ENCODE measurements at places on chromosomes 1 and 21. TPM values are rescaled to one million over a fixed set of nuclear protein-coding genes. Genes with fewer than 3 reads are reported as not detected.

Gene SHE
- total RNA-seq: 15.6 TPM

Gene PGLYRP4
- not detected for total RNA-seq

Gene GSTM5
- total RNA-seq: 6.6 TPM

Gene CNR2
- not detected for total RNA-seq

Gene AMY1C
- total RNA-seq: not detected

Gene SLAMF6
- total RNA-seq: 3.1 TPM

Gene TTC4
- total RNA-seq: 19.6 TPM

Gene FLG
- total RNA-seq: not detected

Gene TRAF3IP3
- 9.0 TPM for total RNA-seq

DNA sequence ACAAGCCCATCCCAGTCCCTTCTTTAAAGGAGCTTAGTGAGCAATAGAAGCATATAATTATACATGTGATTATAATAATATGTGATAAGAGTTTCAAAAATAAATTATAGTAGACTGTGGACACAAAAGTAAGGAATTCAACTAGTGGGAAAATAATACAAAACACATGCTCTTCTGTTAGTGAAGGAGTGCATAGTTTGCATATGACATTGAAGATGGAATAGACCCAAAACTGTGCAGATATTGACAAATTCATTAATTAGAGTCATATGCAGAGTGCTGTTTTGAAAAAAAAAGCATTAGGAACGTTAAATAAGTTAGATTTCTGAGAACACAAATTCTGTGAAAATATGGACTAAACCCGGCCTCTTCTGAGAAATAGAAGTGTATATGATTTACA lies 278.8 kb downstream of the ASTN1 start:
- DNase-seq: no peak

- no peak for DNase-seq
Observed at GRCh38 chr1:29456685-29457435, 220.5 kb downstream of the PTPRU start.

DNA sequence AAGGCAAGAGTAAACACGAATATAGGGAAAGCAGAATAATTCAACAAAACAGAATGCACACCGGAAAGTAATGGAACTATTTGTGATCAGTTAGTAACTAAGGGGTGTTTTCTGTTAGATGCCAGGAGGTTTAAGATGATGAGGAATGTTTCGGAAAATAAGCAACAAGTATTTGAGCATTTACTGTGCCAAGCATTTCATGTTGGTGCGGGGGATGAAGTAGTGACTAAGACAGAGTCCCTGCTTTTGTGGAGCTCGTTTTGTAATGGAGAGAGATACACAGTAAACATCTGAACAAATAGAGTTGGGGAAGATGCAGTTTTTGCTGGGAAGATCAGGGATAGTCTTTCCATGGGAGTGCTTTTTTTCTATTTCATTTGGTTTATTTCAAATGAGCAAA lies 78.7 kb downstream of the DYRK1A start:
- DNase-seq: no peak

- DNase-seq: no peak
Observed at GRCh38 chr1:18064534-18064933, 43.1 kb upstream of the IGSF21 start.

- DNase-seq: no peak
Observed at GRCh38 chr1:48107516-48107915, 110.3 kb upstream of the TRABD2B start.

- DNase-seq: no peak
Observed at GRCh38 chr1:208272713-208273112, 28.5 kb upstream of the PLXNA2 start.

GRCh38 chr1:36377791-36378492 lies 7.8 kb downstream of the STK40 start:
- DNase-seq: no peak

- DNase-seq: no peak
Observed at GRCh38 chr1:2192031-2192995, 2.3 kb downstream of the FAAP20 start.

- no peak for DNase-seq
Observed at GRCh38 chr1:155029513-155030242, 3.9 kb downstream of the DCST2 start.

DNA sequence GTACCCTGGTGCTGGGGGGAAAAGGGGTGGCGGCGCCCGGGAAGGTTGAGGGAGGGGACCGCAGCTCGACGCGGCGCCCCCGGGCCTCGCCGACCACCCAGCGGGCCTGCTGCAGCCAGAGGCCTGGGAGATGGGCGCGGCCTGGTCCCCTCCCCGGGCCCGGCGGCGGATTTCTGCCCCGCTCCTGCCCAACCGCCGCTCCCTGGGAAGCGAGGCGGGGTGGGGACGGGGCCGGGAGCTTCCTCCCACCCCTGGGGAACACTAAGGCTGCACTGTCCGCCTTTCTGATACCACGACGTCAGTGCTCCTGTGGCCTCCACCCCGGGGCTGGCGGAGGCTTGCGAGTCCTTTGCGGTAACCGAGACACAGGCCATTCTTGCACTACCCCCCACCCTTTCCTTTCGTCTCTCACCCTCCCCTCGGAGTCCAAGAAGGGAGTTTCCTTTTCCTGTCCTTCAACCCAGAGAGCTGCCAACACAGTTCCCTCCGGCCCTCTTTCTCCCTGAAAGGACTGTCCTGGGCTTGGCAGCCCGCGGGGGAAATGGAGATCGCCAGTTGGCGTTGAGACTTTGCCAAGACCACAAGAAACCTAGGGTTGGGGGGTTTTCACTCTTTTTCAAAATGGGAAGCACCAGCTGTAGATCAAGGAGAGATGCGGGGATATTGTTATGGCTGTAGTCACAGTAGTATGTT lies 742 bp downstream of the SH3GLB1 start:
- DNase-seq: no peak

- no peak for DNase-seq
Observed at GRCh38 chr1:60423146-60423780, 349.7 kb upstream of the C1orf87 start.

DNA sequence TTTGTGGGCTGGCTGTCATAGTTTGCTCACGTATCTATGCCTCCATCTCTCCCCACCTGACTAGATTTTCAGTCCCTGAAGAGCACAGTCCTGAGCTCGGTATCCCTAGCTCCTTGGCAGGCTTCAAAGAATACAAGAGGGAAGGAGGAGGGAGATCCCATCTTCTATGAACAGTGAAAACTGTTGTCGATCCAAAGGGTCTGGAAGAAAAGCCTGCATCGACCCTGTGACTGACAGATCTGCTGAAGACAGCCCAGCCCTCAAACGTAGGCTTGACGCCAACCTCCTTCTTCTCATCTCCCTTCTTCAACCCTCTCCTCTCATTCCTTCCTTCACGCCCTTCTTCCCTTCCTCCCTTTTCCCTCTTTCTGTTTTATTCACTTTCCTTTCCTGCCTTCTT lies 13.3 kb upstream of the ADORA1 start:
- no peak for DNase-seq

DNA sequence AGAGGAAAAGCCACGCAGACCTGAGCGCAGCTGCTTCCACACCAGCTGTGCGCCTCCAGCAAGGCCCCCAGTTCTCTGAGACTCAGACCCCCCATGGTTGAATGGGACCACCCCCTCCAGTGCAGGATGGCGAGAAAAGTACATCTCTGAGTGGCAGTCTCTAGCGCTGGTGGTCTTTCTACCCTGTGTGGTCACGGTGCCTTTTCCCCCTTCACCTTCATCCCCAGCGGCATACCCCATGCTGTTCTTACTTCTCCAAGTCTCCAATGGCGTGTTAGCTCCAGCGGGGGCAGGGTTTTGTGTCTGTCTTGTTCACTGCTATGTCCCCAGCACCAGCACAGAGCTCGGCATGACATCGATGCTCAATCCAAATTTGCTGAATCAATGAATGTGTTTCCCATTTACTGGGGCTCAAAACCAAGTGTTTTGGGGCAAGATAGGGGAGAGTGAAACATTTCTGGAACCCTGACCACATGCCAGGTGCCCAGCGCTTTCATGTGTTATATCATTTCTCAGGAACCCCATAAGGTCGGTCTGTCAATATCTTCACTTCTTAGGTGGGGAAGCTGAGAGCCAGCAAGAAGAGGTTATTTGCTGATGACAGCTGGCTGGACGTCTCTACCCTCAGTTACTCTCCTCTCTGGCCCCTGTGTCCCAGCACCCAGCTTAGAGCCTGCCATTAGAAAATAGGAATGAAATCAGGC lies 959 bp upstream of the SDC3 start:
- DNase-seq: no peak

DNA sequence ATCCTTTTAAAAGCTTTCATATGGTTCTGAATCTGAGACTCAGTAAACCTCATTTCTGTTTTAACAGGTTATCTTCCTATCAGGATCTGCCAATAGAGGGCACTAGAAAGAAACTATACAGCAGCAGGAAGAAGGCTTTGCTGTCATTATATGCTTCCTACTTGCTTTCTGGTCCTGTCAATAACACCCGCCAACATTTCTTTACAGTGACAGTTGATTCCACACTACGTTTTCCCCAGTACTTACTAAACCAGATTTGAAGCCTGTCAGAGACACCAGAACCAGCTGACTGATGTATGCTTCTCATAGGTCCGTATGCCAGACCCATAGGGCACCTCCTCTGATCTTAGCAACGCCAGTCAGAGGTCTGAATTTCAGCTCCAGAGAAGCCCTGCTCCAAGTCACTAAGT lies 341.0 kb upstream of the NEGR1 start:
- DNase-seq: no peak

GRCh38 chr1:152836870-152837269 lies 5.8 kb upstream of the LCE6A start:
- DNase-seq: no peak

DNA sequence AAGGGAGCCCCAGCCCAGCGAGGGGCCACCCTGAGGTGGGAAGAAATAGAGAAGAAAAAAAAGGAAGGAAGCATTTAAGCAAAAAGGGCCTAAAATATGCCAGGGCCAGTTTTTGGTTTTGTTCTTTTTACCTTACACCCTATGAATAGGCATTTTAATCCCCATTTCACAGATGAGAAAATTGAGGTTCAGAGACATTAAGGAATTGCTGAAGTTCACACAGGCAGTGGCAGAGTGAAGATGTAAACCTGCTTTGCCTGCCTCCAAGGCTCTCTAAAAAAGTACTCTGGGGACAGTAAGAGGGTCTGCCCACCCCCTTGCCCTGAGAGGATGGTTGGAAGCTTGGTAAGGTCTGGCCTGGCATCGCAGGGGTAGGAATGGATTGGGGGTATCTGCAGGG lies 19.8 kb downstream of the RAP1GAP start:
- no peak for DNase-seq
